ENCODE measurements at places on chromosomes 11 and 22. TPM values are rescaled to one million over a fixed set of nuclear protein-coding genes. Genes with fewer than 3 reads are reported as not detected.

SEPTIN3 gene
- 2.2 TPM for total RNA-seq

B3GAT1 gene
- total RNA-seq, result 0.17 TPM

DNA sequence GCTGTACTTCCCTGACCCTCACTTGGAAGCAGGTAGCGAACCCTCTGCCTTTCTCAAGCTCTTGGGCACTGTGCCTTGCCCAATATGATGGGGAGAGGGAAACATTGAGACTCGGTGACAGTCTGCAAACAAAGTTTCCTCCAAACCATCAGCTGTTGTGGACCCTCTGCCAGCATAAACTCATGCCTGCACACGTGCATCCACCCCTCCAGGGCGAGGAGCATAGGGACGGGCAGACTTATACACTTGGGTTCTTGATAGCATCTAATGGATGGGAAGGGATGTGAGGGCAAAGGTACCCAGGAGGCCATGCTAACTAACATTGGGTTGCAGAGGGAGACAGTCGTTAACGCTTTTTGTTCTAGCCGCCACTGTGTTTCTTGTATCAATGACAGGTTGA is 8.2 kb upstream of the MAPK8IP1 start:
- DNase-seq, result no peak

NDUFV1 gene
- total RNA-seq, result 194 TPM

DNA sequence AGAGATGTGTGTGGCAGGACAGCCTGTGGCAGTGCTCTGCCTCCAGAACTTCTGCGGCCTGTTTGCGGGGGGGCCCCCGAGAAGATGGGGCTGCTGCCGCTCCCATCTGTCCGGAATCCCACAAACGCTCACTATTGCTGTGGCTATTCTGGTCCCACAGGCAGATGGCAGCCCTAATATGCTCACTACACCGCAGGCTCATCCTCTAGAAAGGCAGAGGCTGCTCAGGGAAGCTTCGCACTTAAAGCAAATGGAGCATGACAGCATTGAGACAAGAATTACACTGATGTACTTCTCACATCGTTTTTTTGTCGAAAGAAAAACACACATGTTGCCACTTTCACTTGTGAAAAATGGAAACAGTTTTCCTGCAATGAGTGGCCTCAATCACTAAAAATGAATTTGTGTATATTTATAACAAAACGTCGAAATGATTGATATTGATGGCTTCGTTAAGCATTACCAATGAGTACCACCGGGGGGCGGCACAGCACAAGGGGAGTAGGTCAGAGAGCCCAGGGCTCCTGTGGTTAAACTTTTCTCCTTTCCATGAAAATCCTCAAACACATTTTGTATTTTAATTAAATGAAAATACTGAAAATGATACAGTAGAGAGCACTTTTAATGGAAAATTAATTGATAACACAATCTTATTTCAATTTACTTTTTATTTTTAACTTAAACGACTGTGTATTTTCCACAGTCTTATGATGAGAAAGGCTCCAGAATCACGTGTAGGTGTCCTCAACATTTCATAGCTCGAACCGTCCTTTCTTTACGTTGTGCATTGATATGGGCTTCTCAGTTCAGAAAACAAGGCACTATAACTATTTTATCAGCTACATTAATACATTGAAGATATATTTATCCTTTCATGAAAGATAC is 69.1 kb downstream of the CTTN start:
- peak; percentile 77 for DNase-seq

DNA sequence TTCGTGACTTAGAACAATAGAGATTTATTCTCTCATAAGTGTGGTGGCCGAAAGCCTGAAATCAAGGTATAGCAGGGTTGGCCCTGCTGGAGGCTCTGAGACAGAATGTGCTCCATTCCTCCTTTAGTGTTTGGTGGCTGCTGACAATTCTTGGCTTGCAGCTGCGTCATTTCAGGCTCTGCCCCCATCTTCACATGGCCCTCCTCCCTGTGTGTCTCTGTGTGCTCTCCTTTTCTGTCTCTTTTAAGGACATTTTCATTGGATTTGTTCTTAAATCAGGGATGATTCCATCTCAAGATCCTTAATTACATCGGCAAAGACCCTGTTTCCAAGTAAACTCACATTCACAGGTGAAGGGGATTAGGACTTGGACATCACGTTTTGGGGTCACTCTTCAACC is 10.2 kb upstream of the APOL6 start:
- no peak for DNase-seq

GRCh38 chr11:59204746-59205145 is 8.0 kb downstream of the MPEG1 start:
- DNase-seq, result no peak

DNA sequence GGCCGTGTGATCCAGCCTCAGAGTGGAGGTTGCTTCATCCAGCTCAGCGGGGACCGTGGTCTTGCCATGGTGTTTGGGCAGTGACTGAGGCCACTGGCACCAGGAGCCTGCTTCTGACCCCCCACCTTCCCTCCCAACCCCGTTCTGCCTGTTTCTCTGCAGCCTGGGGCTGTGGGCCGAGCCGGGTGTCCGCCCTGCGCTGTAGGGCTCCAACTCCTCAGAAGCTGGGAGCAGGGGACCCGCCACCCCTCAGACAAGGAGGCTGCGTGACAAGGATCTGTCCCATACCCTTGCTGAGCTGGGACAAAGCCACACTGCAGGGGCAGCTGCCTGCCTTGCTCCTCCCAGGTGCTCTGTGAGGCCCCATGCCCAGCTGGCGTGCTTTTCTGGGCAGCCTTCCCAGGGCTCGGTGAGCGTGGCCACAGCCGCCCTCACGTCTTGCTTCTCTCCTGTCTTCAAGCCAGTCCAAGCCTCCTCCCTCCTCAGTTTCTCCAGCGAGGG is 11.7 kb upstream of the ARFGAP3 start:
- DNase-seq, result no peak

DNA sequence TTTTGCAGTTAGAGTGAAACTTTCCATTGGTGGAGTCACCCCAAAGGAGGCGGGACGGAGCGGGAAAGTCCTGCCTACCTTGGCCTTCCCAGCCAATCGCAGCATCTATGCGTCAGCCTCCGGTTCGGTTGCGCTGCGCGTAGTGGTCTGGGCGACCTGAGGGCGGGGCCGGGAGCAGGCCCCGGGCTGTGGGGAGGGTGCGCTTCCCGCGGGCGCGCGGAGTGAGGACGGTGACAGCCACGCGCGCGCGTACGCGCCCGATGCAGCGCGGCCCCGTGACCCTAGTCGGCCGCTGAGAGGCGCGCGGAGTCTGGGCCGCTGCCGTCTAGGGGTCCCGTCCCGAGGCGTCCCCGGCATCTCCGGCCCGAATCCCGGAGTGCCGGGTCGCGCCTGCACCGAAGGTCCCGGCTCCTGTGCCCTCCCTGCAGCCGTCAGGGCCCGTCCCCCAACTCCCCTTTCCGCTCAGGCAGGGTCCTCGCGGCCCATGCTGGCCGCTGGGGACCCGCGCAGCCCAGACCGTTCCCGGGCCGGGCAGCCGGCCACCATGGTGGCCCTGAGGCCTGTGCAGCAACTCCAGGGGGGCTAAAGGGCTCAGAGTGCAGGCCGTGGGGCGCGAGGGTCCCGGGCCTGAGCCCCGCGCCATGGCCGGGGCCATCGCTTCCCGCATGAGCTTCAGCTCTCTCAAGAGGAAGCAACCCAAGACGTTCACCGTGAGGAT is at the start of gene NF2:
Gene NF2 (plus strand): TSS at position 276 of the 718 bp plus-strand sequence. CDS start 366 bp downstream, at position 642.
- DNase-seq, result peak; percentile 99

GRCh38 chr11:86292912-86293616 is 9.0 kb upstream of the HIKESHI start:
- DNase-seq, result no peak

DNA sequence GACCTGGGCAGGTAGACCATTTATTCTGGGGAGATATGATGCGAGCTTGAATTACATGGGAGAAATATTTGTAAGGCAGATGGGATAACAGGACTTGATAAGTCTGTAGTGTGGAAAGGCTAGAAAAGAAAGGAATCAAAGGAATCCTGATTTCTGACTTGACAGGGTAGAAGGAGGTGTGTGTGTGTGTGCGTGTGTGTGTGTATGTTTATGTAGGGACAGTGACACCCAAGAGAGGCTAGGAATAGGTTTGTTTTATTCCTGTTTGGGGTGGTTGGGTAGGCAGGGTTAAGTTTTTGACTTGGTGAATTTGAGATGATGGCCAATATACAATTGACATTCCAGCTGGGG is 390 bp upstream of the HTATIP2 start:
- no peak for DNase-seq

GRCh38 chr22:37726241-37726887 is 29.5 kb downstream of the TRIOBP start:
- DNase-seq, result no peak

DNA sequence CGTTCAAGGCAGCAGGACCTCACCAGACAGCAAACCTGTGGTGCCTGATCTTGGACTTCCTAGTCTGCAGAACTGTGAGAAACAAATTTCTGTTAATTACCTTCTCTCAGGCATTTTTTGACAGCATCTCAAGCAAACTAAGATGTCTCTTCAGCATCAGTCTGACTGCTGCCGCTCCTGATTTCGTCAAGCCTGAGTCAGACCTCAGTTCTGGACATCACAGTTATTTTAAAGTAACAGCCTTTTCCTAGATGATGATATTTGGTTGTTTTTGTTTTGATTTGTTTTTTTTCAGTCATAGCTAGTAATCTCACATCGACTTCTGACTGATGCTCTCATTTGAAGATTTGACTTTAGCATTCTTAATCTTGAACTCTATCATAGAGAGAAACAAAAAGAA is 71.9 kb downstream of the BLID start:
- no peak for DNase-seq

DNA sequence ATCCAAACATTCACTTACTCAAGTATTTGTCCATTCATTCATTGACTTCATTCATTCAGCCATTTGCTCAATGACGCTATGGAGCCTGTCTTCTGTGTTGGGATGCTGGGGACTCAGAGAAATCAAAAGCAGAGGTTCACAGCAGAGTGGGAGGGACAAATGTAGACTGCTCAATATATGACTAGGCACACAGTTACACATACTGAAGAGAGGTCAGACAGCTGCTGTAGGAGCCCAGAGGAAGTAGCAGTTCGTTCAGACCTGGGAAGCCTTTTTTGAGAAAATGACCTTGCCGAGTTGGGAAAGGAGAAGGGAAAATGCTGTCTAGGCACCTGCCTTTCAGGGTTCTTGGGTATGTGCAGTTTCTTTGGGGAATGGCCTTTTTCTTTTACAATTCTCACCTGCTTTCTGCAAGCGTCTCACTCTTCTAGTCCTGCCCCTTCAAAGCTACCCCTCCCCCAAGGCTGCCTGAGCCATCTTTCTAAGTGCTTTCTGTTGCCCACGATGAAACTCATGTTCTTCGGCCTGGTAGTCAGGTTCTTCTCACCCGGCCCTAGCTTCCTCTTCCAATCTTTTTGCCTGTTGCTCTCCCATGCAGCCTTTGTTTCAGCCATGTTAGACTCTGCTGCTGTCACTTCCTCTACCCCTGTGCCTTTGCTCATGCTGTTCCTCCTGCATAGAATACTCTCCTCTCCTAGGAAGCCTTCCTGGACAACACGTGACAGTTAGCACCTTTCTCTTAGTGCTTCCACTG is 4.2 kb upstream of the UVRAG start:
- no peak for DNase-seq

SNAP29 gene
- 15.7 TPM for total RNA-seq

GRCh38 chr11:32224580-32224979 is 133.7 kb downstream of the RCN1 start:
- no peak for DNase-seq

RHOD gene
- 43.3 TPM for total RNA-seq

DNA sequence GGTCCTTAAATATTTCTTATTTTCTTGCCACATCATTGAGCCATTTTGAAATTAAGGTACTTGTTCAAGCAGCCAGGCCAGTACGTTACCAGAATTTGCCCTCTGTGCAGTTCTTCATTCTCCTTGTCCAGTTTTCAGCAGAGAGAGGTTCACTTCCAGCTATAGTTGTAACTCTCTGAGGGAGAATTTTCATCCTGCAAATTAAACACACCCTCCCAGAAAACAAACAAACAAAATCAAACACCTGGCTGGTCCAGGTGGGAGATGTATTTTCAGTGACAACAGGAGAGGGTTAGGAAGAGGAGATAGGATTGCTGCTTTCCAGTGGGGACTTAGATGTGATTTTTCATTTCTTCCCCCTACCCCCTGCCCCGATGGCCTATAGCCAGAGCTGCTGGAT is 45.0 kb downstream of the LHFPL7 start:
- no peak for DNase-seq

- no peak for DNase-seq
These were observed 680 bp downstream of the IFT46 start for GRCh38 chr11:118565051-118565450.

PGA3 gene
- 0.27 TPM for total RNA-seq

- DNase-seq, result no peak
These were observed 4.0 kb downstream of the NLRP6 start for GRCh38 chr11:282171-282570.

DNA sequence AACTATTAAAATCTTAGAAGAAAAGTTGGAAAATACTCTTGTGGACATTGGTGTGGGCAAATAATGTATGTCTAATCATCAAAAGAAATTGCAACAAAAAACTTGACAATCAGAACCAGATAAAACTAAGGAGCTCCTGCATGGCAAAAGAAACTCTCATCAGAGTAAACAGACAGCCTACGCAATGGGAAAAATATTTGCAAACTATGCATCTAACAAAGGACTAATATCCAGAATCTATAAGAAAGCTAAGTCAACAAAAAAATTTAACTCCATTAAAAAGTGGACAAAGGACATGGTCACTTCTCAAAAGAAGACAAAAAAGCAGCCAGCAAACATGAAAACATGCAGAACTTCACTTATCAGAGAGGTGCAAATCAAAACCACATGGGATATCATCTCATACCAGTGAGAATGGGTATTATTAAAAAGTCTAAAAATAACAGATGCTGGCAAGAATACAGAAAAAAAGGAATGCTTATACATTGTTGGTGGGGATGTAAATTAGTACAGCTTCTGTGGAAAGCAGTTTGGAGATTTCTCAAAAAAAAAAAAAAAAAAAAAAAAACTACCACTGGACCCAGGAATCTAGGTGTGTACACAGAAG is 99.7 kb upstream of the TOP3B start:
- no peak for DNase-seq

- DNase-seq, result no peak
These were observed 149.7 kb upstream of the PLET1 start for GRCh38 chr11:112410325-112410724.

All from hepatocyte (in vitro differentiated cells).